NCI-H446 treated with DMSO at 0.1 percent for 48 hours (cell line): ENCODE measurements at places on chromosomes 12 and 14.

- no peak for DNase-seq
Observed at GRCh38 chr12:71536279-71536938, 96.8 kb downstream of the LGR5 start.

GRCh38 chr12:6233121-6233971 is 33.1 kb downstream of the CD9 start:
- no peak for DNase-seq

DNA sequence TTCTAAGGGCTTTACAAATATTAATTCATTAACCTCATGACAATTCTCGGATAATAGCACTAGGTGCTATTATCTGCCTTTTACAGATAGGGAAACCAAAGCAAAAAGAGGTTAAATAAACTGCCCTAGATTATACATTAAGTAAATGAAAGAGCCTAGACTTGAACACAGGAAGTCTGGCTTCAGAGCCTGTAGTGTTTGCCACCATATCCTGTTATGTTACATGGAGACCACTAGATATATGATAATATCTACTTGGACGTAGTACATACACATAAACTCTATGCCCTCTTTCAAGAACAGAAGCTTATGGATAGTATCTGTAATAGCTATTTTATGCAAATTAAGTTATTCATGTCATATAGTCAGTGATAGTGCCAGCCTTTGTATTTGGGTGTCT is 16.9 kb upstream of the MYF6 start:
- DNase-seq = no peak

GRCh38 chr14:24959791-24960331 is 90.1 kb downstream of the STXBP6 start:
- DNase-seq = no peak

GRCh38 chr14:96192975-96193805 is 11.4 kb upstream of the BDKRB2 start:
- no peak for DNase-seq

DNA sequence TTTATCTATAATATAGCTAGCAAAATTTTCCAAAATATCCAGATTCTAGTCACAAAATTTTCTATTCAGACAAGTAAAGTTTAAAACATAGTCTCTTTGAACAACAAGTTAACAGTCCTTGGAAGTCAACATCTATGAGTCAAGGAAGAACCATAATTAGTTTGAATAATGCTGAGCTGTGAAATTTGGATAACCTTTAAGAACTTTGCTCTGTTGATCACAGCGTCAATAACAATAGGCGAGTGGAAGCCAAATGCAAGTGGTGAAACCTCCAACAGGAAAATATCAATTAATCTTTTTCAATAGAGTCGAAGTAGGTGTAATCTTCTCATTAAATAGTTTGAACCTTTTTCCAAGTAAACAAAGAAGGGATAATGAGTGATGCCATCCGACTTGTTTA is 466.6 kb downstream of the FOXG1 start:
- DNase-seq = peak; percentile 74

DNA sequence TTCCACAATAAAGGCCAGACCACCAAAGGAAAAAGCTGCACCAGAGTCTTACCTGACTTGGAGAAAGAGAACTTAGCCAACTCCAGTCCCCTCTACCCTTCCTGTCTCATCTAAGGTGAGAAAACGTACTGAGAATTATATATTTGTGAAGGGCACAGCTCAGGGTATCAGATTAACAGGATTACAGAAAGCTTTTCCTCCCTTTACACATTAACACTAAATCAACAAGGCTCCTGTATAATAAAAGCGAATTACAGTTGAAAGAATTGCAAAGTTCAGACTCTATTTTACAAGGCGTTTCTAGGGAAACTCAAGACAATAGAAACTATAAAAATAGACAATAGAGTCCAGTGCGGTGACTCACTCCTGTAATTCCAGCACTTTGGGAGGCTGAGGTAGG is 82.7 kb upstream of the RPL10L start:
- no peak for DNase-seq

DNA sequence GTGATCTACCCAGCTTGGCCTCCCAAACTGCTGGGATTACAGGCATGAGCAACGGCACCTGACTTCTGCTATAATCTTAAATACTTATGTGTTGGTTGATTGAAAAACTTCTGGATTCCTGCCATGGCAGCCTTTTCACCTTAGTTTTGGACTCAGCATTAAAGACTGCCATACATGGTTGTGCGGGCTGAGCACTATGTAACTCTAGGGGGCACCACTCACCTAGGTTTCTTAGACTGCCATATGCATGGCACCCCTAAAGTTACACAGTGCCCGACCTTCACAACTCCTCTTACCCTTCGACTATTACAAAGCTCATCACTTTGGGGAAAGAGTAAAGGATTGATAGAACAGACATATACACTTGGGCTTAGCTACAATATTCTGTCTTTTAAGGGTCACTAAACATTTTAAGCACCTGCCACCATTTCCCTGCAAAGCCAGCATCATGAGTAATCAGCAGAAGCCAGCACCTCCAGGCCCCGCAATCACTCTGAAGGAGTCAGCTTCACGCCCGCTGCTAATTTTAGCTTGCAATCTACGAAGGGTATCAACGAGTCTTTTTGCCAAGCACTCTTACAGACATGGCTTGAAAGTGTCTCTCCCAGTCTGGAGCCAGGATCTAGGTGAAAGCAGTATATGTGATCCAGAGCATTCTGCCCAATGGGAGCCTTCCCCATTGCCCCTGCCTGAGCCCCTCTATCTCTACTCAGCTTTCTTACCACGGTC is 59.8 kb downstream of the SUDS3 start:
- DNase-seq = no peak

- no peak for DNase-seq
Observed at GRCh38 chr14:81676879-81677278, 143.2 kb upstream of the SEL1L start.

- no peak for DNase-seq
Observed at GRCh38 chr14:21048638-21049037, 6.5 kb downstream of the RNASE7 start.

GRCh38 chr14:56659964-56660551 is 80.5 kb downstream of the TMEM260 start:
- peak; percentile 24 for DNase-seq

- DNase-seq = no peak
Observed at GRCh38 chr14:45177076-45177475, 41.3 kb downstream of the FANCM start.

- DNase-seq = no peak
Observed at GRCh38 chr12:132771126-132771838, 9.7 kb upstream of the ANKLE2 start.

DNA sequence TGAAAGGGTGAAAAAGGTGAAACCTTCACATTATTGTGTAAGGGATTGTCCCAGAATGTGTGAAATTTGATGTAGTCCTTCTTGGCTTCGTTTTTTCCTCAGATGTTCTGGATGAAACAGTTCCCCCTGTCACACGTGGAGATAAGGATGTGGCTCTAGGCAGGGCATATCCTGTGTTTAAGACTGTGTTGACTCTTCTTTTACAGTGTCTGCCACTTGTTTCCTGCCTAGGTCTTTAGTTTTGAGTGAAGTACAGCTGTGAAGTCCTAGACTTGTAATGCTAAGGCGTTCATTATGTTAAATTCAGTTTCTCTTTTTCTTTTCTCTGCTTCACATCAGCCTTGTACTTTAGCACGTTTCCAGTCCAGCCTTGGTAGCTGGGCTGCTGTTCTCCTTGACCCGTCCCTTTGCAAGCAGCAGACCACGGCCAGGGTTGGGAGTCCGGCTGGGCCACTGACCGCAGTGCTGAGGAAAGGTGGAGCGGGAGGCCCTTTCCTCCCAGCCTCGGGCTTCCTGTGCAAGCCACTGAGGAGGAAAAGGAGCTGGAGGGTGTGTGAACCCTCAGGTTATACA is 59.1 kb downstream of the RASSF3 start:
- DNase-seq = no peak

DNA sequence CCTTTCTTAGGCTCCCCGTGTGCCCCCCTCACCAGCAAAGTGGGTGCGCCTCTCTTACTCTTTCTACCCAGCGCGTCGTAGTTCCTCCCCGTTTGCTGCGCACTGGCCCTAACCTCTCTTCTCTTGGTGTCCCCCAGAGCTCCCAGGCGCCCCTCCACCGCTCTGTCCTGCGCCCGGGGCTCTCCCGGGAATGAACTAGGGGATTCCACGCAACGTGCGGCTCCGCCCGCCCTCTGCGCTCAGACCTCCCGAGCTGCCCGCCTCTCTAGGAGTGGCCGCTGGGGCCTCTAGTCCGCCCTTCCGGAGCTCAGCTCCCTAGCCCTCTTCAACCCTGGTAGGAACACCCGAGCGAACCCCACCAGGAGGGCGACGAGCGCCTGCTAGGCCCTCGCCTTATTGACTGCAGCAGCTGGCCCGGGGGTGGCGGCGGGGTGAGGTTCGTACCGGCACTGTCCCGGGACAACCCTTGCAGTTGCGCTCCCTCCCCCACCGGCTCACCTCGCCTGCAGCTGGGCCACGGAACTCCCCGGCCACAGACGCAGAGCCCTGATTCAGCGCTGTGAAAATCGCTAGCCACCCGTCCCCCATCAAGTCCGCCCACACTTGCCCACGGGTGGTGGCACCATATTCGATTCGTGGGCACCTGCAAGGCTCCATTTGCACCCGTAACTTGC is 1.3 kb downstream of the TMEM233 start:
- DNase-seq = no peak

DNA sequence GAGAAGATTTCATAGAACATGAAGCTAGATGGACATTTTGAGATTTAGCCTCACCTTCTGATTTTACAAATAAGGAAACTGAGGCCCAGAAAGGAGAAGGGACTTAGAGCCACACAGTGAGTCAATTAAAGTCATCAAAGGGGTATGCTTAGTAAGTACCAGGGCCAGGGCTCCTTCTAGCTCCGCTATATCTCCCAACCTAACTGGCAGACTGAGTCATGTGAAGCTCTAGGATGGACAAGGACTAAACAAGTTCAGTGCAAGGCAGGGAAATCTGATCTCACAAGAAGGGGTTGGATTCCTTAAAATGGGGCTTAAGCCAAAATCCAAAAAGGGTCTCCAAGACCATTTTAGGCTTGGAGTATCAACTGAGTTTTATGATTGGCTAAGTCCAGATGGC is 215.8 kb downstream of the PHLDA1 start:
- no peak for DNase-seq

DNA sequence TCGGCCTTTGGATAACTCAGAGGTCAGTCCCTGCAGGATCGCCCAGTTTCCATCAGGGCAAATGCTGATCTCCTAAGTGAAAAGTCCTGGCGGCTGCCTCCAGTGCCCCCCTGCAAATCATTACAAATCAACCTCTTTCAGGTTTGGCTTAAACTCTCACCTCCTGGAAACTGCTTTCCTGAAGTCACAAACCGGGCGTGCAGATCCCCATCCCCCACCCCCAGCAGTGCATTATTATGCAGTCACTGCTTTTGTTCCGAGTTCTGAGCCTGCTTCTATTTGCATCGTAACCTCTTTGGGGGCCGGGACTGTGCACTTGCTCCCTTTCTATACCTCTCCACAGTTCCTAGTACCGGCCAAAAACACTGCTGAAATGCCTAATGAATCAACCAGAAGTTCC is at the start of gene USP44:
Gene USP44, minus strand, starts transcription at position 172 of the 400 bp plus-strand sequence. CDS start 17,220 bp downstream, outside the sequence.
- DNase-seq = no peak

GRCh38 chr14:82897469-82898308 is 1364.0 kb upstream of the SEL1L start:
- DNase-seq = no peak

DNA sequence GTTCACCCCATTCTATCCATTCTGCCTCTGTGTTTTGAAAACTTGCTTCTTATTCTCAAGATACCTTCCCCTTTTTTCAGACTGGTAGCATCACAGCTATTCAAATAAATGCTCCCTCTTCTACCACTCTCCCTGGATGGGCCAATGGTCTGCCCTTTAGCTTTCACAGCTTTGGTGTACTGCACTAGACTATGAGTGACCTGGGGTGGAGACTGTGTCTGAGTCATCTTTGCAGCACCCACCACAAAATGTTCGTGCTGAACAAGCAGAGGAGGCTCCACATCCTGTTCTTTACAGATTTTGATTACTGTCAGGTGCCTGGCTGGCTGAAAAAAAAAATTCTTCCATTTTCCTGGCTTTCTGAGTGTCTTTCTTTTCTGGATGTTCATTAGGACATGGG is 1104.1 kb upstream of the TMEM132C start:
- DNase-seq = no peak

- no peak for DNase-seq
Observed at GRCh38 chr12:49792976-49793580, 35.1 kb downstream of the NCKAP5L start.

GRCh38 chr12:10669533-10669932 is 4.3 kb downstream of the STYK1 start:
- DNase-seq = no peak

- DNase-seq = no peak
Observed at GRCh38 chr14:31219169-31219568, 11.6 kb upstream of the HECTD1 start.

- no peak for DNase-seq
Observed at GRCh38 chr12:115296613-115297198, 612.7 kb upstream of the TBX3 start.

DNA sequence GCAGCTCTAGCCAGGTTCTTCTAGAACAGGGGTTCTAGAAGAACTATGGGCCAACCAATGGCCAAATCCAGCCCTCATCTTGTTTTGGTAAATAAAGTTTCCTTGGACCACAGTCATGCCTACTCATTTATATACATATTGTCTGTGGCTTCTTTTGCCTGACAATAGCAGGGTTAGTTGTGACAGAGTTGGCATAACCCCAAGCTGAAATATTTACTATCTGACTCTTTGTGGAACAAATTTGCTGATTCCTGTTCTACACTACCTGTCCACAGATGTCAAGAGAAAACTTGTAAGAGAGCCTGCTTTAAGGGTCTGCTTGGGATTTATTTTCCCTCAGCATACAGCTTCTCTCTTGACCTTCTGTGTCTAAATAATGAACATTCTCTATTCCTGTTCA is 289.0 kb downstream of the KSR2 start:
- no peak for DNase-seq

GRCh38 chr12:118553856-118554504 is 177.6 kb downstream of the SUDS3 start:
- no peak for DNase-seq

GRCh38 chr12:118959985-118960560 is 21.3 kb upstream of the SRRM4 start:
- no peak for DNase-seq

DNA sequence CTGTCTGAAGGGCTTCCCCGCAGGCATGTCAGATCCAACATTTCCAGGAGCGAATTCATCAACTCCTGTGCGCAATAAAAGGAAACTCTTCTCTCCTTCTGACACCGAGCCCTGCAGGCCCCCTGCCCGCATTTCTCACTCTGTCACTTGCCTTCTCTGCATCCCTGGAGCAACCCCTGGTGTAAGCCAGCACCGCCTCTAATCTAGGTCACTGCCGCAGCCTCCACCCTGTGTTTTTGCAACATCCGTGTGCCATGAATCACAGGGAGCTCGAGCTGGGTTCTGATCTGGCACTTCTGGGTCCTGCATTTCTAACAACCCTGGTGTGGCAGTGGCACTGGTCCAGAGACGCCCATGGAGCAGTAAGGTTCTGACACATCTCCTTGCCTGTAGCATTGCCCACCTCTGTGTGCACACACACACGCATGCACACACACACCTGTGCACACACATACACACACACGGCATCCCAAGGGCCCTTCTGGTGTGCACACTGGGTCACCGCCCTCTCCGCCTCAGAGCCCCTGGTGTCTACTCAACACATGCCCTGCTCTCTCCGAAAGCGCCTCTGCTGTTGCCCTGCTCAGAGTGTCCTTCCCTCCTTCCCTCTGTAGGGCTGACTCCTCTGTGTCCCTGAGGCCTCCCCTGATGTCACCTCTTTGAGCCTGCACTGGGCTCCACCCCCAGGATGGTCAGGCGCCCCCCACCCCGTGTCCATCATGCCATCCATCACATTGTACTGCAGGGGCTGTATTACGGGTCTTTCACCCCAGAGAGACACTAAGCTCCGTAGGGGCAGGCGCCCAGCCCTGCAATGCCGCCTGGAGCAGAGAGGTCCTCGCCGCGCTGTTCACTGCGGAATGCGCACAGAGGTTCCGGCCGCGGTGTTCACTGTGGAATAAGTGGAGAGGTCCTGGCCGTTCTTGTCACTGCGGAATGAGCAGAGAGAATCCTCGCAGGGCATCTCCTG is 111.4 kb upstream of the SFSWAP start:
- DNase-seq = no peak
